ENCODE measurements at places on chromosomes 7 and 10.

DNA sequence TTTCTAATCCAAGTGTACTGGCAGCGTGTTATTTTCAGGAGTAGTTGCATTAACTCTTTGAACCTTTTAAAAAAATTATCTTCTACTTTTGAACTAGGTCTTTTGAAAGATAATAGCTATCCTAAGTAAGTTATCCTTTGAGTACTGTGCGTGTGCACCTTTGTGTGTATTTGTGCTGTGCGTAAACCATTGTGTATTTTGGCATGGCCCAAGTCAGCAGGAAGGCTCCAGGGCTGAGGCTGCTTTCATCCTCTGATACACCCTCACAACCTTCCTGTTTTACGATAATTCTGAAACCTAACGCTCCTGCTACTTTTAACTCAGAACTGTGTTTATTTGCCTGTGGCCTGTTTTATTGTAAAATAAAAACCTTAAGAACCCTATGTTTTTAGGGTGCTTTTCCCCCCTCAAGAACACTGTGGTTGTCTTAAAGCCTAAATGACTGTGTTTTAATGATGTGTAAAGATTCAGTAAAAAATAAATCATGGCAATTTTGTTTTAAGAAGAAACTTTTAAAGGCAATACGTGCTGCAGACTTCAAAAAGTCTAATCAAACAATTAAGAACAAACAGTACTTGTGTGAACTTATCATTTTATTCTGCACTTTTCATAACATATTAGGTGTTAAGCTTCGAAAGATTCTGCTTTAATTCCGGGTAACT, 57.5 kb downstream of the HDAC9 start:
- DNase-seq: no peak

- DNase-seq: no peak
Observed at GRCh38 chr7:7921830-7922229, 46.8 kb upstream of the GLCCI1 start.

DNA sequence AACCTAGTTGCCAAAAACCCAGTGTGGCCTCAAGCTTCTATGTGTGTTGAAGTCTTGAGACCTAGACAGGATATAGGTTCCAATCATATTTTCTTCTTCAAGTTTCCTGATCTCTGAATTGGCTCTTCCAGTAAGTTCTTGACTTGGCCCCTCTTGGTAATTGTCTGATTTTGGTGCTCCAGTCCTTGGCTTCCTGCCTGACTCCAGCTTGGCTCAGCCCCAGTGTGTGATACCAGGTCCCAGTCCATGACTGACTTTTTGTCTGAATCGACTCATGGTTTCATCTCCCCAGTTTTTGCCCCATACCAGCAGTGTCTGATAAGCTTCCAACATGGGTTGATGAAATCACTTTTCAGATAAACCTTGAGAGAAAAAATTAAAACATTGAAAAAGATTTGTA, 72.3 kb downstream of the FAS start:
- DNase-seq: no peak

DNA sequence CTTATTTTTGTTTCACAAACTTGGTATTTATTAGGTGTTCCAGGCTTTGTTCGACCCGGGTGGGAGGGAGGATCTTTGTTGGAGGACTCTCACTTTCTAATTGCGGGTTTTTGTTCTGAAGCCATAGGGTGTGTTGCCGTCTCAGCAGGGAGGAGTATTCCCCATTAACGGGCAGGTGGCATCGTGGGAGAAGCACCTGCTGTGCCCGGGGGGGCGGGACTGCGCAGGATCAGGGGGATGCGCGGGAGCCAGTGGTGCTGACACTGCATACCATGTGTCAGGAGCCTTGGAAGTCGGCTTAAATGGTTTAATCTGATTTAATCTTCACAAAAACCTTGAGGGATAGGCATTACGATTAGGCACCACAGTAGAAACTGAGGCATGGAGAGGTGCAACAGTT, 113.0 kb downstream of the MGMT start:
- no peak for DNase-seq

DNA sequence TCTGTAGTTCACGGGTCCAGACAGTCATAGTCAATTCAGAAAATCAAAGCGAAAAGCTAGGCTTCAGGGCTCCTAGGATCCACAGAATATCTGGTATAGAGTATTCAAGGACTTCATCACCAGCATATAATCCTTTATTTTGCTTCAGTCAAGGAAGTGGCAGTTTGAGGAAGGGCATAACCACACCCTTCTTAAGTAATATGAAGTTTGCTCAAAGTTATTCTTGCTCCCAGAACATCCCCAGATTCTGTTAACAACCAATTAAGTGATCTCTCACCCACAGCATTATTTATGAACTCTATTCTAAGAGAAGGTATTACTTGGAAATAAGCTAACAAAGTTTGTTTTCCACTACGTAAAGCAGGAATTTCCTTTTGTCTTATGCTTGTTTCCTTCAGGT, 13.2 kb downstream of the CWF19L1 start:
- DNase-seq: no peak

Data from IMR-90 (cell line).